ENCODE measurements at places on chromosomes 7 and 10.

GRCh38 chr10:12922117-12922900 lies 79.2 kb downstream of the CCDC3 start:
- no peak for DNase-seq

DNA sequence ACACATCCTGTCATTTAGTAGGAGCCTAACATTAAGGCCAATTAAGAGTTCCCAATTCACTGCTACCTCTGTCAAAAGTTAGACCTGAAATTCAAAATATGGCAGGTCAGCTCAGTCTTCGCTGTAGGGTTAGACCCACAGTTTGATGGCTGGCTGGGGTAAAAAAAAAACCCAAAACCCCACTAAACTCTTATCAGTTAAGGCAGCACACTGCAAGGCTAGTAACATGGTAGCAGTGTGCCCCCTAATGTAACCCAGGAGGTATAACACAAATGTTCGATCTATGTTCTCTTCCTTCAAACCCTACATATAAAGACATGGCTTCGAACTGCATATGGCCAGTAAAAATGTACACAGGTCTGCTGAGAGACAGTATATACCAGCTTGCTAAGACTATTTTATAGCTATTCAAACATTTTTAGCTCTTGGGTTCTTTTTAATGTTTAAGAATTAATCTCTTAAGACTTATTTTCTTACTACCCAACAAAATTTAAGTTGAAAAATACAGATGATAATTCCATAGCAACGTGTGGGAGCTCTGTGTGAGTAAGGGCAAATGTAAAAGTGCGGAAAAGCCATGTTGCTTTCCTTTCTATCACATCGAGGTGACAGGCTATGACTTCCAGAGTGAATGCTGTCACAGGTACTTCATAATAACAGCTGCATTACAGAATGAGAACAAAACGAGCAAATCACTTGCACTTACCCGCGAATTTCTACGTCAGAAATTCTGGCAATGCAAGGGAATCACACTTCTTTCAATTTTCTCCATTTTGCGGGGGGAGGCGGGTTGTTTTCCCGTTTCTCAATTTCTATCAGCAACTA lies 168.4 kb upstream of the IMMP2L start:
- DNase-seq = no peak

GRCh38 chr7:78749052-78749746 lies 704.3 kb downstream of the MAGI2 start:
- DNase-seq = no peak

DNA sequence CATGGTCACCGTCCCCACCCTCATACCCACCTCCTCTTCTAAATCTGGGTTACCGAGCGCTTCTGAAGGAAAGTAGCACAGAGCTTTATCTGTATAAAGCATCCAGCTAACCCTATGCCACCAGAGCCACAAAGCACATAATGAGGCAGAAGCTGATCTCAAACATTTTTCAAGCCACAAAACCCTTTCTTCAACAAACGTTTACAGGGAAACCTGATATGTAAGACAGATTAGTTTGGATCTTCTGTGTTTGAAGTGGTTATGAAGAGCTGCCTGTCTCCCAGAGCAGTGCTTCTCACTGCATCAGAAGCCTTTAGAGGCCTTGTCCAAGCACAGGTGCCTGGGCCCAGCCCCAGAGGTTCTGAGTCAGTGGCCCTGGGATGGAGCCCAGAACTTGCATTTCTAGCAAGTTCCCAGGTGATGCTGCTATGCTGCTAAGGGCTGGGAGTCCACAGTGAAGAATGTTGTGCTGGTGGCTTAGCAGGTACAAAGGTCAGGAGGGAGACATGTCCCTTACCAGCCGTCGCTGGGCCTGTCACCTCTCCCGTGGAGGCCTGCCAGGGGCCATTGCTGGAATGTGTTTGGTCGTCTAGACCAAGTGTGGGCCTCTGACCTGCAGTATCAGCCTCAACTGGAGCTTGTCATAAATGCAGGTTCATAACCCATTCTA lies 90.4 kb downstream of the TAF3 start:
- DNase-seq = no peak

DNA sequence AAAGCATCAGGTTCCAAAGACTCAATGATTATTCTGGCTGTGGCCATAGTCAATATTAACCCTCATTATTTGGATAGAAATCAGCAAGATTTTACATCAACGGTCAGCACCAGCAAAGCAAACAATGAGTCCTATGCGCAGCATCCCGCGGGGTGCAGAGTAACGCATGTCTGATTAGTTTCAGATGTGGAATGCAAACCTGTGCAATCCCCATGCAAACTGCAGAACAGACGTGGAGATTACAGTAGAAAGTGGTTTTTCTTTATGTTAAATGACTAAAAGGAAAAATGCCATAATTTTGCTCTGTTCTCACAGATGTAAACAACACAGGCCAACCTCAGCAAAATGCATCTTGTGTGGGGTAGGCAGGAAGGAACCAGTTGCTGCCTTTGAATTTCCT lies 258.1 kb upstream of the GRB10 start:
- DNase-seq = no peak

DNA sequence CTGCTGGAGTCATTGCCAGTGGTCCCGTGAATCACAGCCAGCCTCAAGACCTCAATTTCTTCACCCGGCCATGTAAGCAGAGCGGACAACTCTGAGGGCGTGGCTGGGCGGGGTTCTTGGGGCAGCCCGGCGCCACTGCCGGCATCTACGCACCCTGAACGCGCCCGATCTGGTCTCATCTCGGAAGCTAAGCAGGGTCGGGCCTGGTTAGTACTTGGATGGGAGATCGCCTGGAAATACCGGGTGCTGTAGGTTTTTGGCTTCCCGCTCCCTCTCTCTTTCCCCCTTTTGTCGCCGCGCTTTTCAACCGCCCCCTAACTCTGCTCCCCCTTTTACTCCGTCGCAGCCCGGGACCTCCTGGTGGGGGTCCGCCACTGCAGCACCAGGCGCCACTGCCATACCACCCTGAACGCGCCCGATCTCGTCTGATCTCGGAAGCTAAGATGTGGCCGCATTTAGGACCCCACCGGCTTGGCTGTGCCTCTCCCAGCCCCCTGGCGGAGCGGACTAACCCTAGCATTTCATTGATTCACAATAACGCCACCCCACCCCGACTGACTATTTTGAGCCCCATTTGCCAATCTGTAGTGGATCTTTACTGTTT lies 25.3 kb downstream of the GARIN1A start:
- DNase-seq = peak; percentile 35

GRCh38 chr7:84614821-84615501 lies 420.4 kb upstream of the SEMA3A start:
- no peak for DNase-seq

All from CD4-positive, alpha-beta T cell treated with Interleukin-12 subunit alpha and Interleukin-12 subunit beta, for 1 hour (primary cell).